ENCODE measurements at places on chromosomes 7 and 10.

DNA sequence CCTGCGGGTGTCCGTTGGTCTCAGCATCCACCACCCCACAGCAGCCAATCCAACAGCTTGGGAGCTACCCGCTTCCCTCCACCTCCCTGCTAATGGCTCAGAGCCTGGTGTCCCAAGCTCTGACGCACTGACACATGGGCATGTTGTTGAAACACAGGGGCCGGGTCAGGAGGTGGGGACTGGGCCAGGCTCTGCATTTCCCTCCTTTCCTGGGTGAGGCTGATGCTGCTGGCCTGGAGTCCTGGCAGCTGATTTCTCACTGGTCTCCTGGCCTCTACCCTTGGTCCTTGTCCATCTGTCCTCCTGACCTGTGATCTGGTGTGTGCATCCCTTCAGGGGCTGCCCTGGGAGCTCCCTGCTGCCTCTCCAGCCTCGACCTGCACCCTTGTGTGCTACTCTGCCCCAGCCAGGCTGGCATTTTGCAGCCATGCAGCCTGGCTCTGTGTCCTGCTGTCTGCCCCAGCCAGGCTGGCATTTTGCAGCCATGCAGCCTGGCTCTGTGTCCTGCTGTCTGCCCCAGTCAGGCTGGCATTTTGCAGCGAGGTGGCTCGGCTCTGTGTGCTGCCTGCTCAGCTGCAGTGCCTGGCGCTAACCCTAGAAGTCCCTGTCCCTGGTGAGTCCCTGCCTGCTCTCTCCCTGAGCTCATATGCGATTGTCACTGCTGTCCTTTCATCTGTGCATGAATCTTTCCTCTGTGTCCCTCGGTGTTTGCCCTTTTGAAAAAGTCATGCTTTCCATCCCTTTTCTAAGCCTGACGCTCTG, 14.0 kb downstream of the AMZ1 start:
- no peak for DNase-seq

DNA sequence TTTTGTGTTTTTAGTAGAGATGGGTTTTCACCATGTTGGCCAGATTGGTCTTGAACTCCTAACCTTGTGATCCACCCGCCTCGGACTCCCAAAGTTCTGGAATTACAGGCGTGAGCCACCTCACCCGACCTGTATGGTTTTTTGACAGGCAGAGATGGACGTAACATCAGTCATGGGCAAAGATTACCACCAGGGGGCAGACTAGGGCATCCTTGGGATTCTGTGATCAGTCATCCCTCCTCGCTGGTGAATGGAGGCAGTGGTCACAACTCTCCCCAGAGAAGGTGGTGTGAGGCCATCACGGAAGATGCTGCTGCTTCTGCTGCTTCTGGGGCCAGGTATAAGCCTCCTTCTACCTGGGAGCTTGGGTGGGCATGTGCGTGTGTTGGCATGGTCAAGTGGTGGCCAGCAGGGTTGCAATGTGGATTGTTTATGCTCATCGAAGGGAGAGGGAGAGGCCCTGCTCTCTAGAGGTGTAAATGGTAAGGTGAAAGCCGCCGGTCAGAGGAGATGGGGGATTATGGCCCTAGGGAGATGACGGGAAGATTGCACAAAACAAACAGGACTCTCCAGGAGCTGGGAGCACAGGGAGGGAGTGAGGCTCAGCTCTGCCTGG, 122.7 kb upstream of the PRSS1 start:
- peak; percentile 10 for DNase-seq

GRCh38 chr10:29246449-29246848, 42.4 kb upstream of the LYZL1 start:
- DNase-seq = no peak

- no peak for DNase-seq
Measured at GRCh38 chr10:103911021-103911459, 6.9 kb downstream of the STN1 start.

GRCh38 chr10:122224159-122224558, 46.9 kb upstream of the BTBD16 start:
- DNase-seq = no peak

GRCh38 chr7:79236352-79237028, 217.0 kb downstream of the MAGI2 start:
- no peak for DNase-seq

- DNase-seq = no peak
Measured at GRCh38 chr7:150417863-150418262, 32.6 kb upstream of the GIMAP8 start.

DNA sequence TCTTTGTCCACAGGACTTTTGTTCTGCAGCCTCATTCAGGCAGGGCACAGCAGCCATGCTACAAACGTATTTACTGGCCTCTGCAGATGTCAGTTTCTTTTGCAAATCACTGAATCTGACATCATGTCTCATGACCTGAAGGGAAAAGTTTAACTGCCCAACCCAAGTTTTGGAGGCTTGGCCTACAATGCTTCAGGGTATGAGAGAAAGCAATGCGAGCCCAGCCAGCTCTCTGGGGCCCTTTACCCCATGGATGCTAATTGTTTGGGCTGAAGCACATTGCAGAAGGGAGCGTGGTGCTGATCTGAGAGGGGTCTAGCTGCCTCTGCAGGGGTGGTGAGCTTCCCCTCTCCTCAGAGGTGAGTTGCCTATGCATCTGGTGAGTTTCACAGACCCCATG, 179.9 kb upstream of the CXCL12 start:
- DNase-seq = no peak

GRCh38 chr7:75937958-75938786, 23.2 kb downstream of the POR start:
- peak; percentile 62 for DNase-seq

DNA sequence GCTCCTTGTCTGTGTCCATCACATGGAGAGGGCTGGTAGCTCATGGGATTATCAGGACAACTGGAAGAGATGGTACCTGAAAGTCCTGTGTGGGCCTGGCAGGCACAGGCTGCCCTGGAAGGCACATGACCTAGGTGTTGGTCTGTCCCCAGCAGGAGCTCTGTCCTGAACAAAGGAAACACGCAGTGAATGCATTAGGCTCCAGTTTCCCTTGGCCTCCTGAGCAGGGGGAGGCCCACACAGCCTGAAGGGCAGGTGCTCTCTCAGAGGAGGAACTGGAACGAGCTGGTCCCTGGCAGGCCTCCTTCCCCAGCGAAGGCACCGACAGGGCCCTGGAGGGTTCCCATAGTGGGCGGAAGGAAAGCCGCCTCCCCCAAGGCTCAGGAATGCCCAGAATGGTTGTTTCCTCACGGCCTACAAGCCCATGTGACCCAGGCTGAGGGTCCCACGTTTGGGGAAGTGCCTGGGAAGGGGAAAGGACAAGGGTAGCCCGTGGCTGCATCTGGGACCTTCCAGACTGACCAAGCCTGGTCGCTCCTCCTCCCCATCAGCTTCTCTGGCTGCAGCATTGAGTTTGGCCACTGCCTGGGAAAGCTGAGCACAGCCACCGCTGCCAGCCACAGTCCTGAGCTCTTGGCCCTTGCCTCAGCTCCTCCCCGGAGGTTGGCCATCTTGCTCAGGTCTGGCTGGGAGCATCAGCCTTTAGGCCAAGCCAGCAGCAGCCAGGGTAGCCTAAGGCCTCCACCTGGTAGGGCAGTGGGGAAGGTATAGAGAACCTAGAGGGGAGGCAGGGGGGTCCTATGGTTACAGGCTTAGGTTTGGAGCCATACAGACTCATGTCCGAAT, 21.8 kb downstream of the CXCL12 start:
- DNase-seq = no peak

DNA sequence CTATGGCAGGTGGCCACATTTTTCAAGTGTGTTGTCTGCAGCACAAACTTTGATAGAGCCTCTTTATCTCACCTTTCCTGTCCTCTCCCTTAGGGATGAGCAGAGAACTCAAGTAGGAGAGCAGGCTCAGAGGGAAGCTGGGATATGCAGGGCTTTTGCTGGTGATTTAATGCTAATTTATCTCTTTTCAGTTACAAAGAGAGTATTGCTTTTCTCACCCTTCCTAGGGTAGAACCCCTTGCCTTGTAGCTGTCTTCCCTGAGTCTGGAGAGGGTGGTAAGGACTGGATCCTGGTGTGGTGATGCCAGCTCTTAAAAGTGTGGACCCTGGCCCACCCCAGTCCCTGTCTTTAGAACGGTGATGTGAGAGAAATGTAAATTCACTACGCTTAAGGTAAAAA, 1061.4 kb downstream of the TYW1 start:
- DNase-seq = no peak

DNA sequence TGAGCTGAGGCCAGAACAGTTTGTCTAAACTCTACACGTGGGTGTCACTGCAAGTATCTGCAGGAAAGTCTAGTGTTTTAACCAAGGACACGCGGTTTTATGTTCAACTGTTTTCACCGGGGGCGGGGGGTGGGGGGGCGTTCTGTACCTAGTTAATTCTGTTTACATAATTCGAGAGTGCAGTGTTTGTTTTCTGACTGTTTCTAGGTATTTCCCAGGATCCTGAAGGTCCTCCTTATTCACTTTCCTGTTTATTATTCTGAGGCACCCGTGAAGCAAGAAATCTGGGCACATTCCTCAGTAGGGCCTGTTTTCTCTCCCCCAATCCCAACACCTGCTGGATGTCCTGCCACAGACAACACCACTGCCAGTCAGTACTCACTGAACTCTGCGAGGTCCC, 7.6 kb downstream of the LOXL4 start:
- no peak for DNase-seq

GRCh38 chr10:2881720-2882620, 185.4 kb upstream of the PFKP start:
- peak; percentile 71 for DNase-seq

DNA sequence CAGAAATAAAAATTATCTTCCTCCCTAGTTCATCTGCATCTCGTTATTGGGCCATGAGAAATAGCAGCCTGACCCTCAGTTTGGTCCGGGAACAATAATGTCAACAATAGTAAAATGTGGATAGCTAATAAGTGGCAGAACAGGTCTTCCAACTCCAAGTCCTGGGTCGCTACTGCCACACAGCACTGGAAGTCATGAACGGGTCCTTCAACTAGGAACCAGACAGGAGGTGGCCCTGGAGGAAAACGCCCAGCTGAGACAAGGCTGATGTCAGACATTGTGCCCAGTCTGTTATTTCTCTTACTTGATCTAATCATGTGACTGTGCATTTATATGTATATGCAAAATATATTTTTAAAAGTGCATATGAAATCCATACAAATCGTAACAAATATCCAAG, 51.8 kb downstream of the PYROXD2 start:
- no peak for DNase-seq

- DNase-seq = no peak
Measured at GRCh38 chr10:13527864-13528122, 1.0 kb downstream of the BEND7 start.

GRCh38 chr10:77583527-77583926, 54.1 kb downstream of the KCNMA1 start:
- no peak for DNase-seq

DNA sequence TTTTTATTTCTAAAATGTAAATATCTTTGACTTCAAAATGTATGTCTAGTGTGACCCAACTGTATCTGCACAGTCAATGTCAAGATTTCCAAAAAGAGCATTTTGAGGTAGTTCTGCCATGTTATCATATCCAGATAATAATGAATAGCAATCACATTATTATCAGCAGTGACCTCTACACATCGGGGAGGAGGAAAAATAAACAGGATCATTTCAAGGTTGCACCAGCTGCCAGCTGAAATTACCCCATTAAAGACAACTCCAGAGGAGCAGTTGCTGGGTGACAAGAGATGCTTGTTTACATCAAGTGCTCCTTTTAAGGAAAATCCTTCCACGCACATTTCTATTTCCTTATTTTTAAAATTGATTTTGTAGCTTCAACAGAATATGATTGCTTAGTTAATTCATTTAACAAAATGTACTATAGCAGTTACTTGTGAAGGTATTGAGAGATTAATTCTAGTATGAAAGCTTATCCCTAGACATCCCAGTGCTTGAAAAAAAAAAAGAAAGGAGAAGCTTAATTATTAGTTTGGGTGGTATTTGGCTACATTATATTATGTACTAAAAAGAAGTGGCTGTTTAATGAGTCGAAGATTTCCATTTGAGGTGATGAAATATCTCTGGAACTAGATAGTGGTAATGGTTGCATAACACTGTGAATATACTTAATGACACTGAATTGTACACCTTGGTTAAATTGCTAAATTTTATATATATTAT, 19.3 kb upstream of the SLC35G1 start:
- DNase-seq = no peak

DNA sequence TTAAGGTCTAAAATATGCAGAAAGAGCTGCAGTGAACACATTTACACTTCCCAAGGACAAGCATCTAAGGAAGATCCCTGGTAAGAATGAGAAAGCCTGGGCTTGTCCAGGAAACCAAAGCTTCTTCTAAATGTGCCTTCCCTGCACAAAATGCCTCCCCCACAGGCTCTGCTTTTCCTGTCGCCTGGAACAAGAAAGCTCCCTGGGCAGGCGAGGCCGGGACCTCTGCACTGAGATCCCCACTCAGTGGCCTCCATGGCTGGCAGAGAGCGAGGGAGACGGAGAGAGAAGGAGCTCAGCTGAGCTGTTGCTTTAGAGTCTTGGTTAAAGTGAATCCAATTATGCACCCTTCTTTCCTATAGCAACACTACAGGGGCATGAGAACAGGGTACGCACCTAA, 75.6 kb downstream of the AMZ1 start:
- no peak for DNase-seq

DNA sequence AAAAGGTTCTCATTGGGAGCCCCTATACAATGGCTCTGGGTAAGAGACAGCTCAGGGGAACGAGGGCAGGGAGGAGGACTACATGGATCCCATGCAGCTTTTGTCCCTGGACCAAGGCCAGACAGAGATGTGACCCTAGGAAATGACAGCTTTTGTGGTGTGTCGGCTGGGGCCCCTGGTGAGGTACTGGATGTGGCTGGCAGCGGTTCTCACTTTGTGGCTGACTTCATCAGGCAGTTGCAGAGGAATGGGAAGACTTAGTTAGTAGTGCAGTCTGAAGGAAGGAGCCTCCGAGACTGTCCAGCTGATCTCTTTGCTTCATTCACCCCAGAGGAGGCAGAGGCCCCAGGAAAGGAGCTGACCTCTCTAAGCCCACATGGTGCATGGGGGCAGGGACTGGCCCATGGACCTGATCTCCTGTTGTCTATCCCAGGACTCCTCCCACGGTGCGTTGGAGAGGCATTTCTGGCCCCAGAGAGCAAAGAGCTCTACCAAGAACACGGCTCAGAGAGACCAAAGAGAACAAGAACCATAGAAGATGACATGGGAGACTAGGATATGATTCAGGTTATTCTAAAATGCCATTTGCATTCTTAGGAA, 202.9 kb downstream of the RPS24 start:
- no peak for DNase-seq

GRCh38 chr10:15897287-15897686, 37.0 kb upstream of the MINDY3 start:
- DNase-seq = no peak
